NCI-H774 (cell line): ENCODE measurements at places on chromosomes 4 and X.

- DNase-seq, result no peak
Measured at GRCh38 chrX:111615227-111615626, 65.7 kb upstream of the ALG13 start.

GRCh38 chrX:12903646-12904045 lies 2.8 kb upstream of the TLR8 start:
- DNase-seq, result no peak

GRCh38 chr4:138952411-138952810 lies 63.2 kb upstream of the NOCT start:
- DNase-seq, result no peak

- no peak for DNase-seq
Measured at GRCh38 chrX:11135564-11136185, 24.5 kb downstream of the HCCS start.
